ENCODE measurements at places on chromosomes 1 and 21. TPM values are rescaled to one million over a fixed set of nuclear protein-coding genes. Genes with fewer than 3 reads are reported as not detected.

DNA sequence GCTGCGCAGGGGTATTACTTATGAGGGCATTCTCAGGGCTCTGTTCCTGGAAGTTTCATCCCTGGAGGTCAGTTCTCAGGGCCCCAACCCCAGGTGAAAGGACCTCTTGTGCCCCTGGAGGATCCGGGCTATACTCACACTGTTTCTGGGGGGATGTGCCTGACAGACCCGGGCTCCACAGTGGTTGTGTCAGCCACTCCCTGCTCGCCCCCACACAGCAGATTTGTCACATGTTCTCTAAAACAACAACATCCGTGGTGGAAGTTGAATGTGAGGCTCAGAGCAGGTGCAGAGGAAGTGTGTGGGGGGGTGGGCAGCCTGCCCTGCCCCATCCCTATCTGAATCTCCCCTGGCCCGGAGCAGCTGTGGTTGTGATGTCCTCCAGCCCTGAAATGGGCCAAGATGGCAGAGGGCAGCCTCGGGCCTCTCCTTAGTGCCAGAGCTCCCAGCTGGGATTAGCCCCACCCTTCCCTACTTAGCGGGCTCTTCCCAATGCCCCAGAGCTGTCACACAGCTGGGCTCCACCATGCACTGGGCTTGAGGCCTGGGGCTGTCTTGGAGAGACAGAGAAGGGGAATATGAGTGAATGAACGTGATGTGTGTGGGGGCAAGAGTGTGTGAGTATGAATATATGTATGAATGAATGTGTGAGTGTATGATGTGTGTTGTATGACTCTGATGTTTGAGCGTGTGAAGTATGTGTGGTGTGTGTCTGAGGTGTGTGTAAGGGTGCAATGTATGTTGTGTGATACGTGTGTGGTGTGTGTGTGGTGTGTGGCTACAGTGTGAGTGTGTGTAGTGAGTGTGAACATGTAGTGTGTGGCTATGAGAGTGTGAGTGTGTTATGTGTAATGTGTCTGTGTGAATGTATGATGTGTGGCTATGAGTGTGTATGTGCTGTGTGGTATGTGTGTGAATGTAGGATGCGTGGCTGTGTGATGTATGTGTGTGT, 1.5 kb upstream of the FCMR start:
- no peak for DNase-seq

DNA sequence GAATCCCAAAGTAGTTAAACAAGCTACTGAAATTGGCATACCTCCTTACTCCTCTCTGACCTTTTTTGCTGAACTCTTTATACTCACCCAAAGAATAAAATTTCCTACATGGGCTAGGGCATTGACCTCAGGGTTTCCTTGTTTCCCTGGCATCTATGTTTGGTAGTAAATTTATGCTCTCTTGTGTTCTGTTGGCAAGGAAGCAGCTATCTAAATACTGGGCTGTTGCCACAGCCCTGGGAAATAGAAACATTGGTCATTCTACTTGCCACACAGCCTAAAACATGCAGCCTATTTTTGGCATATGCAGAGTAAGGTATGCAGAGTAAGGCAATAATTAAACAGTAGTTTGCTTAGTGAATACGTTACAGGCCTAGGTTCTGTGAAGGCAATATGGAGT, 351.4 kb downstream of the HLX start:
- peak; percentile 37 for DNase-seq

DNA sequence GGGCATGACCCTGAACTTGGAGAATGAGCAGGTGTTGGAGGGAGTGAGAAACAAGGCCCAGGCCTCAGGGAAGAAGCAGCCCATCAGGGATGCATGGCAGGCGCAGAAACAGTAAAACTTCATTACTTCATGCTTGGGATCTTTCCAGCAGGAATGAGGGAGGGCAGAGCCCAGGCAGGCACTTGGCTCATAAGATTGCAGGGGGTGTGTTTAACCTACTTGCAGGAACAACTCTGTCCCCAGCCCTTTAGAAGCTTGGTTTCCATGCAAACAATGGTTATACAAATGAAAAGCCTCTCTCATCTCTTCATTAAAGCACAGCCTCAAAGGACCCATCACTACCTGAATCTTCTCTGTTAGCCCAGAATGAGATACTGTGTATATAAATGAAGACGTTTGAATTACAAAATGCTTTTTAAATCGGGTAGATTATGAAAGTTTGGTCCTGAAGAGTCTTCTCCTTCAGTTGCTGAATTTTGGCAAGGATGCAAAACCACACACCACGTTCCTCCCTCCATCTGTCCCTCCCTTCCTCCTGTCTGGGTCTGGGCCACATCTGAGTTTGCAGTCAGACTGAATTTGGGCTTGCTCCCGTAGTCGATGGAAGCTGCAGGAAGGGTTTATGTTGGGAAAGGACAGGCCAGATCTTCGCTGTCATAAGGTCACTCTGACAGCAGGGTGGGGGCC, 154.4 kb upstream of the KLHDC7A start:
- DNase-seq: no peak

- DNase-seq: no peak
These were observed 6.9 kb downstream of the PLXNA2 start for GRCh38 chr1:208237241-208237640.

GRCh38 chr1:33438364-33439160, 7.7 kb upstream of the PHC2 start:
- DNase-seq: no peak

DNA sequence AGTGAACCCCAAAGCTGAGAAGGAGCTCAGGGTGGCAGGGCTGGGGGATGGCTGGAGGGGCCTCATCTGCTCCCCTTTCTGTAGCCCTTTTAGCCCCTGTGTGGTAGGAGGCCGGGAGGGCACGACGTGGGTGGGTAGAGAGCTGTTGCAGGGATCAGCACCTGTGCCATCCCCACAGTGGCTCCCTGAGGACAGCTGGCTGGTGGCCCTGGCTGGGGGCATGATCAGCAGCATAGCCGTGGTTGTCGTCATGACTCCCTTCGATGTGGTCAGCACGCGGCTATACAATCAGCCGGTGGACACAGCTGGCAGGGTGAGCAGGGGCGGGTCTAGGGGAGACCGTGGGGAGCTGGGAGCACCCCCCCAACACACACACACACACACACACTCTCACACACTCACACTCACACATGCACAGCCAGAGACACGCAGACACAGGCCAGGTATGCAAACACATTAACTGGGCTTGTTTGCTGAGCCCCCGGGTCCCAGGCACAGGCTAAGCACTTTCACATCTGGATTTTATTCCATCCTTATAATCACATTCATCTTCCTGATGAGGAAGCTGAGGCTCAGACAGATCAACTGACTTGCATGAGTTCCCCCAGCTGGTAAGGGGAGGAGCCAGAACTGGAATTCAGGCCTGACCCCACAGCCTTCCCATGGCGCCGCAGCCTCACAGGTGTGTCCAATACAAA, 2.5 kb downstream of the SLC25A34 start:
- no peak for DNase-seq

GRCh38 chr1:175269151-175269550, 76.6 kb upstream of the KIAA0040 start:
- no peak for DNase-seq

DNA sequence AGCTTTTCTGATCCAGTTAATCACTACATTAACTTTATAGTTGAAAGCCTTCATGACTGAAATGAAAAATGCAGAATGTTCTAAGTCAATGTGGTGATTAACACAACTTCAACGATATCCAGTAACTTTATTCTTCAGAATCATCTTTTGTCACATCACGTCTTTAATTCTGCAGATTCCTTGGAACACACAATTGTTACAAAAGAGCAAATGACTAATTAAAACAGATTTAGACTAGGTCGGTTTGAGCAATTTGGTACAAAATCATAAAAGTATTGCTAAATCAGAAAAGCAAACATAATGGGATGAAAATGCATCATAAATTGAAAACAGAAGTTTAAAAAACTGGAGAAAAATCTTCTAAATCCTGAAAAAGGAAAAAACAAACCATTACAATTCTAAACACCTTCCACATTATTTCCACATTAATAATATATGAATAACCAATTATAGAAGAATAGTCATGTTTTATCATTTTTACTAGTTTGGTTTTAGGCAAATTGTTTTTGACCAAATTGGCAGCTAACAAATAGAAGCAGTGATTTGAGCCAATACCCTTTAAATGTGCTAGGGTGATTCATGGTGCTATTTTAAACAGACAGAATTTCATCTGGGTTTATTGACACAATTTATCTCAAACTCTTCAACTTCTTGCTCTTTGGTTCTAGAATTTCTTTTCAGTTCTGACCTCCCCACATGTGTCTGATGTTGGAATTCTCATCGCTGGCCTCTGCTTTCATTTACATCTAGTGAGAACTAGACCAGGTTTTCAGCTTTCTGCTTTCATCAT, 468.1 kb upstream of the PTBP2 start:
- DNase-seq: peak; percentile 9

- DNase-seq: no peak
These were observed 295.9 kb downstream of the NTNG1 start for GRCh38 chr1:107436552-107437241.

- DNase-seq: peak; percentile 92
These were observed 33.4 kb upstream of the OSBPL9 start for GRCh38 chr1:51583532-51583931.

DNA sequence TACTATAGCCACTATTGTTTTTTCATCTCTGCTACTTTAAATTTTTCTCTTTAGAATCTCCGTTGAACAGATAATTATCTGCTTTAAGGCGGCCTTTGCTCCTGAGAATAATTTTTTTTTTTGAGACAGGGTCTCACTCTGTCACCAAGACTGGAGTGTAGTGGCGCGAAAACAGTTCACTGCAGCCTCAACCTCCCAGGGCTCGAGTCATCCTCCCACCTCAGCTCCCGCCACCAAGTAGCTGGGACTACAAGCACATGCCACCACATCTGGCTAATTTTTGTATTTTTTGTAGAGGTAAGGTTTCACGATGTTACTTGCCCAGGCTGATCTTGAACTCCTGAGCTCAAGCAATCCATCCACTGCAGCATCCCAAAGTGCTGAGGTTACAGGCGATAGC, 28.6 kb downstream of the TRIT1 start:
- DNase-seq: no peak

DNA sequence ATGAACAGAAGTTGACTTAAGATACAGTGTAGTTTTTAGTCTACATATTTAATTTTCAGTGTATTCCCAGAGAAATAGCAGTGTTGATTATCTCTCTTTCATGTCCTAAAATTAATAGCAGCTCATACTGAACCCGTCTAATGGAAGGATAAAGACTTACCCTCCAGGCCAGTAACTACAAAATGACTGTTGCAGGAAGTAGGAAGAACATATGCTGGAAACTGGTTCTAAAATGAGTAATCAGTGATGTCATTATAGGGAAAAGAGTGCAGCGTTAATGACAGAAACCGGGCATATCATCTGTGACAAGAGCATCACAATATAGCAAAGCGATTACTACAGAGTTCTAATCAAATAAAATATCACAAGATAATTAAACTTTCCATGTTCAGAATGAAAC, 385.5 kb downstream of the SMYD3 start:
- DNase-seq: peak; percentile 28

DNA sequence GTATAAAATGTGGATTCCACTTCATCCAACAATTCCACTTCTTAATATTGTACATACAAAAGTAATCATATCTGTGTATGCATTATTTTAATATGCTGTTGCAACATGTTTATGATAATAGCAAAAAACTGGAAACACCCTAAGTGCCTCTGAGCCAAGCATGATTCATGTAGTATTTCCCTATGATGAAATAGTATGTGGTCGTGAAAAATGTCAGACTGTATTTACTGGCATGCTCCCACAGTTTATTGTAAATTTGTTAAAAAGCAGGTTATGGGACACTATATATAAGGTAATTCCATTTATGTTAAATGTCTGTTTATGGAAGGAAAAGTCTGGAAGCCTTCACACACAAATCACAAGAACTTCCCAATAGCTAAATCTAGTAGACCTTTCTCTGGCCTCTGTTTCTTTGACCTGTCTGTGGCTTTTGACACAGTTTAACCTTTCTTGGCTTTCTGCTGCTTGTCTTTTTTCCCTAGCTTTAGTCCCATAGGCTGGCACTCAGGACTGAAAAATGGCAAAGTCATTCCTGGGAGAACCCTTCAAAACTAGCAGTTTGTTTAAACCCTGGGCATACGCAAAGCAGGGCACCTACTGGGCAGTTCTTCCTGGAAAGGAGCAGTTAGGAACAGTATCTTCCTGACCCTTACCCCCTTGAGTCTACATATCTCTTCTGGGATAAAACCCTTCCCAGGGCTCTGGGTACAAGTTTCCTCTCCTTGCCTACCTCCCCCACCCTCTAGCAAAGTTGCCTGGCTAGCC, 65.4 kb upstream of the ARTN start:
- DNase-seq: peak; percentile 67

GRCh38 chr1:38341694-38342093, 295.1 kb upstream of the POU3F1 start:
- no peak for DNase-seq

DNA sequence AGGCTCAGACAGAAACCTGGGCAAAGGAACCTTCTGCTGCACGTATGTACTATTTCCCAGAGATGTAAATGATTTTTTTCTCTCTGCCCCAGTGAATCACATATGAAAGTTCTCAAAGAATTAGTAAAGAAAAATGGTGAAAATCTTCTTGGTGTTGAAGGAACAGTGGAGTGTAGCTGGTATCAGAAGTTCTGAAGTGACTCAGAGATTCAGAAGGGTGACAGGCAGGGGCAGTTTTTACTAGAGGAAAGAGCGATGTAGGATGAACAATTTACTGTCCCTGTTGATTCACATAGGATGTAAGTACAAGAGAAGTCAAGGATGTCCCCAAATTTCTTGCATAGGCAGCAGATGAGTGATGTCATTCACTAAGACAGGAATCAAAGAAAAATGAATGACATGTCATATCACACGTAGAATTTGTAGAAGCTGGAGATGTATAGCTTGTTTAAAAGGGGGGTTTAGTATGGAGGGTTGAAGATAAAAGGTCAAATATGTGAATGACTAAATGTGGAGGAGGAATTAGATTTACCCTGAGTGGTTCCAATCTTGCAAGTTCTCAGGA, 26.4 kb downstream of the WLS start:
- no peak for DNase-seq

- DNase-seq: peak; percentile 58
These were observed at the start of gene DVL1 for GRCh38 chr1:1349256-1350012. Gene DVL1 (minus strand): TSS chr1:1349418. CDS start chr1:1349065, 353 bp downstream.

DNA sequence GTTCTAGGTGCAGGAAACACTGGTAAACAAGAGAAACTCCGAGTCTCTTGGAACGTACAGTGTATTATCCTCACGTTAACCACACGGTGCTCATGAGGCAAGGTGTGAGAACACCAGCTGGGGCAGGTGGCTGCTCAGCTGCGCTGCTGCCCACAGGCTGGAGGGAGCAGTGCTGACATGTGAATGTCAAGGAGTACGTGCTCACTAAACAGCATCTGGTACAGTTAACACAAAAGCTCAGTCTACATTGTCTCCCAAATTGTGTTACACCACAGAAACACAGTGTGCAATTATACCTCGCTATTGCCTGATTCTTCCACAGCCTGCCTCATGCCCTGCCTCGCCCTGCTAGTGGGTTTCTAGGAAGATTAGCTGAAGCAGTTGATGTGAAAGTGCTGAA, 138.4 kb downstream of the GLIS1 start:
- DNase-seq: no peak

CELA3B gene
- total RNA-seq: not detected

ERICH3 gene
- total RNA-seq: not detected

MEAF6 gene
- total RNA-seq: 36.2 TPM

FAM177B gene
- total RNA-seq: not detected

FCRL6 gene
- total RNA-seq: not detected

ZNF644 gene
- 45.3 TPM for total RNA-seq

ESPN gene
- under 0.01 TPM for total RNA-seq

GPR52 gene
- total RNA-seq: 0.90 TPM

NFIA gene
- 2.2 TPM for total RNA-seq

All from IMR-90 (cell line).